ENCODE measurements at places on chromosomes 5 and 9. TPM values are rescaled to one million over a fixed set of nuclear protein-coding genes. Genes with fewer than 3 reads are reported as not detected.

The GRM6 gene
- not detected for total RNA-seq

The SLC6A19 gene
- not detected for total RNA-seq

The HTR1A gene
- not detected for total RNA-seq

The LCN1 gene
- total RNA-seq: not detected

The RNF224 gene
- 0.28 TPM for total RNA-seq

The NOL8 gene
- total RNA-seq: 36.4 TPM

The PSIP1 gene
- total RNA-seq: 38.4 TPM

The ZNF883 gene
- total RNA-seq: 3.2 TPM

The PHYHD1 gene
- total RNA-seq: 2.5 TPM

The PCDHGA5 gene
- total RNA-seq: 1.5 TPM

The RNF180 gene
- total RNA-seq: 2.9 TPM

The RASEF gene
- total RNA-seq: 2.0 TPM

The ACTBL2 gene
- 0.50 TPM for total RNA-seq

The ABHD17B gene
- total RNA-seq: 11.3 TPM

The ZNF474 gene
- total RNA-seq: 0.33 TPM

The CYFIP2 gene
- 16.0 TPM for total RNA-seq

The IGIP gene
- 3.4 TPM for total RNA-seq

The PCDHGA2 gene
- total RNA-seq: 3.0 TPM

The TMEM215 gene
- total RNA-seq: not detected

The OR5C1 gene
- total RNA-seq: not detected

The CLTB gene
- total RNA-seq: 166 TPM

The PRRX2 gene
- total RNA-seq: 0.33 TPM

The CKMT2 gene
- total RNA-seq: 0.33 TPM
